ENCODE measurements at places on chromosomes 16 and 17.

- DNase-seq, result no peak
Measured at GRCh38 chr16:2426941-2427361, 2.3 kb upstream of the CCNF start.

- peak; percentile 77 for DNase-seq
Measured at GRCh38 chr17:72118335-72119076, 2.3 kb upstream of the SOX9 start.

GRCh38 chr17:16926061-16926511, 45.8 kb downstream of the TNFRSF13B start:
- DNase-seq, result no peak

DNA sequence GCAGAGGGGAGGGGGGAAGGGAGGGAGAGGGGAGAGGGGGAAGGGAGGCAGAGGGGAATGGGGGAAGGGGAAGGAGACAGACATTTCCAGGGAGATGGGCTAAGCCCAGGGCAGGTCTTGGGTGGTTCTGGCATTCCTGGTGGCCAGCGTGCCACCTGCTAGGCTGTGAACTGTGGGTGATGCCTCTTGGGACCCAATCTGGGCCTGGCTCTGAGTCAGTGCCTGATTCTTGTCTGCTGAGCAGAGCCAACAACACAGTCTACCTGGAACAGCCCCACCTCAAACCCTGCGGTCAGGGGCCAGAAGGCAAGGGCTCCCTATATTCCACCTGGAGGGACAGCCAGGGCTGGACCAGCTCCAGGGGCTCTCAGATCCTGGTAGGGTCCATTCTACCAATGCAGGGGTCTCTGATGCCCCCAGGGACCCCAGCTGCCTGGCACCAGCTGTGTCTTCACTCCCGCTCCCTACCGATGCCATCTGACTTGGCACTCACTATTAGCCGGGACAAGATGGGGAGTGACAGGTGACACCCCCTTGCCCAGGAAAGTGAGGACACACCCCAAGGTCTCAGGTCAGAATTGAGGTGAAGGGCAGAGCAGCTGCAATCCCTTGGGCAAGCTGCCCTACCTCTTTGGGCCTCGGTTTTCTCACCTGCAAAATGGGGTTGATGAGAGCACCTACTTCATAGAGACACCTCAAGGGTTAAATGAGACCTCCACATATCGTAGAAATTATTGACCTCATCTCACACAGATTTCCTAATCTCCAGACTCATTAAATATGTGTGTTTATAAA, 87.2 kb downstream of the LITAF start:
- no peak for DNase-seq

DNA sequence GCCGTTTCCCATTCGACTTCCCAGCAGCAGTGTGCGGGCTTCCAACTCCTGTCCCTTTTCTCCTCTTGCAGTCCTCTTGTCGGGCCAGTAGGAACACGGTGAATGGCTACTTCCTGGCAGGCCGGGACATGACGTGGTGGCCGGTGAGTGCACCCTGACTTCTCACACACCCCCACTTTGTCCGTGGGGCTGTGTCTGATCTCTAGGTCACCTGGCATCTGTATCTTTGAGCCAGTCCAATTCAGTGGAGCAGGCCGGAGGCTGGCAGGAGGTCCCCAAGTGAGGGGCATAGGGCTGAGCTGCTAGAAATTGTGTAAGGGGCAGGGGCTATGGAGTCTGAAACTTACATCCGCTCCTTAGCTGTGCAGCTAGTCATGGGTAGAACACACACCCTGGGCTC, 6.6 kb downstream of the SLC5A10 start:
- DNase-seq, result no peak

DNA sequence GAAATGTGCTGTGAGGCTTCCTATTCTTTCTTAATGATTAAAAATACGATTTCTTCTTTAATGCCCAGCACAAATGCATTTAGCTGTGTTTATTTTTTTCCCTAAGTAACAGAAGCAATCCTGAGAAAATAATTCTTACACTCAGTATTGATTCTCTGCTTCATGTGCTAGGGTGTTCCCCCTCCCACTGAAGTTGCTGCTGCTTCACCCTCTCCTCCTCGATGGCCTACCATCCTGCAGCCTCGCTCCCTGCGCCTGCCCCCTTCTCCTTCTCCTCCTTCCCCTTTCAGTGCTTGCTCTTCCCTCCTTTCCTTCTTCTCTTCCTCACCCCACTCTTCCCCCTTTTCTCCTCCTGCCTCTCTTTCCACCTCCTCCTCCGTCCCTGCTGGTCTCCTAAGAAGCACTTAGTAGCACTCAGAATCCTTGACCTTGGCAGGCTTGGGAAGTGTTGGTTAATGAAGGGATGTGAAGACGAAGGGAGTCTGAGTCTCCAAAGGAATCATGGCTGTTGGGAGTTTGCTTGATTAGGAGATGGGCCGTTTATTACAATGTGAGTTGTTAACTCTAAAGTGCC, 119.7 kb downstream of the RPTOR start:
- no peak for DNase-seq

DNA sequence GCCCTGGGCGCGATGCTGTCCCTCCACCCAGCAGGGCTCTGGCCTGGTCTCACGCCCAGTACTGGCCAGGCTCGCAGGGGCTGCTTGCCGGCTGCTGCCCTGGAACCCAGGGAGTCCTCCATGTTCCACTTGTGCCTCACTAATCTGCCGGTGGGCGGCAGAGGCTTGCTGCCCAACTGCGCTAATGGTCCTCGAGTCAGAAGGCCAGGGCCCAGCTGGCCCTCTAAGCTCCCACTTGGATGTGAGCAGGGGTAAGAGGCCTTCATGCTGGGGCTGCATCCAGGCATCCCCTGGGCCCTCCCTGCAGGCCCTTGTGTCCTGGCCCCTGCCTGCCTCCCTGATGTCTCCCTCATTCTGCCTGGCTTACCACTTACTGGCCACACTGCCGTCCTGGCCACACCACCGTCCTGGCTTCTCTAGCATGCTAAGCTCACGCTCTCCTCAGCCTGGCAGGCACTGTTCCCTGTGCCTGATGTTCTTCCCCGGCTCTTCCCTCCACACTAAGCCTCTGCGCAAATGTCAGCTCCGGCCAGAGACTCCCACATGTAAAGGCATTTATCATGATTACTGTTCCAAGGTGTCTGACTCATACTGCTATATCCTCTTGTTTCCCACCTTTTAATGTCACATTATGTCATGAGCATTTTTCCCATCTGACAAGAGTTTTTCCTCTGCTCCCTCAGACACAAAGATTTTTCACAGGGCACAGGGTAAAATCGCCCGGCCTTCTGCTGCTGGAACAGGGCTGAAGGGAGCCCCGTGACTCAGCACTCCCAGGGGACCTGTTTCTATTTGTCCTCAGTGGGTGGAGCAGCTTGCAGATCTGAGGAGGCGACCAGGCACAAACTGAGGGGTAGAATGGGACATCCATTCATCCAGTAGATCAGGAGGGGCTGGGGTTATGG, 15.9 kb downstream of the B9D1 start:
- peak; percentile 48 for DNase-seq

GRCh38 chr16:76524356-76524755, 247.2 kb downstream of the CNTNAP4 start:
- no peak for DNase-seq

DNA sequence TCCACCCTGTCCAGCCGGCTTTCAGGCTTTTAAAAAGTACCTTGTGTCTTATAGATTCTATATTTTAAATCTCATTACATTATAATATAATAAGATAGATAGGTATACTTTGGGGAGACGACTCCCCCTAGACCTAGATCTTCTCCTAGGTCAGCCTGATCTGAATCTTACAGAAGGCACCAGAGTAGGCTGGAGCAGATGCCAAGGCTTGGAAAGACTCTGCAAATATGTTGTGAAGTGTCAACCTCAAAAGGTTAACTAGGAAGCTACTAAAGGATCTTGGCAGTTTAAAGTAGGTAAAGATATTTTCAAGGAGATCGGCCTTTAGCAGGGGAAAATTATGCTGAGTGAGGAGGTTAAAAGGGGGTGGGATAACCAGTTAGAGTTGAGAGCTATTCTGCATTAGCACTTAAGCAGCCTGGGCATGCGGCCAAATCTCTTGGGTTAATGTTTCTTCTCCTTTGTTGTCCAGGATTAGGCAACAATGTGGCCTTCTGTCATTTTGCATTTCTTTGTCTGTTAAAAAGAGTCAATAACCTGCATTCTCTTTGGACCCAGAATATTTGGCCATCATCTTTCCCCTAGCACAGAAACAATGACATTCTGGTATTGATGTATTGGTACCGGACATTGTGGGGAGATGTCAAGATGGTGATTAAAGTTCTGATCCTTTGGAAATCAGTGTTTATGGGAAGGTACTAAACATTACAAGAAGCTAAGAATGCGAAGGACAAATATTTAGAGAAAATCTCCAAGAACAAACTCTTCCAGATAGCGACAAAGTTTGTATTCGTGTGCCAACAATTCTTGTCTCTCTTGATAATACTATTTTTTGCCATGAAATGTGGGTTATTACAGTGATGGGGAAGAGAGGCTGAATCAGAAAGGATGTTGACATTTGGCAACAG, 51.2 kb upstream of the DHX40 start:
- DNase-seq, result peak; percentile 8

GRCh38 chr17:39777534-39778365, 40.0 kb downstream of the GRB7 start:
- no peak for DNase-seq

DNA sequence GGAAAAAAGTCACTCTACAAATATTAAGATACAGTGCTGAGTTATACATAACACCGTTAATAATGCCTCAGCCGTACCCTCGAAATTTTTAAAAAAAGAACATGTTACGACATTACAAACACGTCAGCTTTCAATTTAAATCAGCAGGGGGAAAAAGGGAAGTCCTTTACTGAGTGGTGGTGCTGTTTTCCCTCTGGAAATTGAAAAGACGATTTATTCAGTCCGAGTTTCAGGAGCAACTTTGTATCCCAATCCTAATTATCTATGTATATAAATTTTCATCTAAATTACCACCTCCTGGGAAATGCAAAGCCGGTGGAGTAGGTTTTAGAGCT, 1.3 kb downstream of the NETO2 start:
- no peak for DNase-seq

GRCh38 chr17:40417258-40417608, 463 bp downstream of the TOP2A start:
- no peak for DNase-seq

DNA sequence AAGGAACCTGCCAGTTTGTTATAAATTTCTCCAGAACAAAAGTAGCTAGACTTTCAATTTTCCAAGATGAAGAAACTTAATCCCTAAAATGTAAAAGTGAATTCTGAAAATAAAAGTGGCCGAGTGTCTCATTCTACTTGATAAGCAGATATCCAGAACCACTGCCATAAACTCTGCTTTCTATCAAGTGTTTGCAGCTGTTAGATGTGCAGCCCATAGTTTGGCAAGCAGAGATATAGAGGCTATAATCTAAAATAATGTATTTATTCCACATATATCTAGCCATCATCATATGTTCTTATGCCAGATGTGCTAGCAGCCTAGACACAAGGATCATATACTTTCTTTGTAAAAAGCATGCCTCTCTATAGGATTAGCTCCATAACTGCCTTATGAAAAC, 14.7 kb upstream of the FBXL20 start:
- no peak for DNase-seq

GRCh38 chr17:70099884-70100283, 24.9 kb downstream of the KCNJ16 start:
- DNase-seq, result no peak

GRCh38 chr17:9905902-9906301, 831 bp upstream of the RCVRN start:
- DNase-seq, result no peak

- no peak for DNase-seq
Measured at GRCh38 chr17:10309003-10309974, 63.5 kb downstream of the MYH13 start.

DNA sequence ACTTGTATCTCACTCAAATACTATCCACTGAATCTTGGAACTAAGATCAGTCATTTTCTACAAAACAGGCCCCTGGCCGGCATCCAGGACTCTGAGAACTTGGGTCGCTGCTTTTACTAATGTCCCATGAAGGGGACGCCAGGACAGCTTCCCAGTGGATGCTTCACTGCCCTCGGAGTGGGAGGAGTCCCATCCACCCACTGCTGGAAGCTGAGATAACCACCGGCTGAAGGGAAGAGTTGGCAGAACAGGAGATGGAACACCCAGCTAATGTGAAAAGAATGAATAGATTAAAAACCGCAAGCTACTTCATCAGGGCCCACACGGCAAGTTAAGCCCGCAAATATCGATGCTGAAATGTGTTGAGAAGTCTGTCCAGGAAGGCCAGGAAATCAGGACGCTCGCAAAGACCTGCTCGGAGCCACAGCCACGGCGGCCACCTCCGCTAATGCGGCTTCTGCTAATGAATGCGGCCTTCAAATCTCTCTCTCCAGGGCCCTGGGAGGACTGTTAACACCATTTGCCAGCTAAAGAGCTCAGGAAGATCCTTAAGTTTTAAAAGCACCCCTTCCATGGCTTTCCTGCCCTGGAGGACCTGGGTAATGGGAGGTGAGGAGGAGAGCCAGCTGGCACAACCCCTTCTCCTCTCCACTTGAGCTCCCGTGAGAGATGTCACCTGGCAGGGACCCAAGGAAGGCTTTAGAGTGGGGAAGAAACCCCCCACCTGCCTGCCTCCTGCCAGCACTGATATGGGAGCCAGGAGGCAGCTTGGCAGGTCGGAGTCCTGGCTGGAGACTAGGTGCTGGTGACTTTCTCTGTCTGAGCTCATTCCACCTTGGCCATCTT, 226.6 kb upstream of the RPL38 start:
- no peak for DNase-seq

DNA sequence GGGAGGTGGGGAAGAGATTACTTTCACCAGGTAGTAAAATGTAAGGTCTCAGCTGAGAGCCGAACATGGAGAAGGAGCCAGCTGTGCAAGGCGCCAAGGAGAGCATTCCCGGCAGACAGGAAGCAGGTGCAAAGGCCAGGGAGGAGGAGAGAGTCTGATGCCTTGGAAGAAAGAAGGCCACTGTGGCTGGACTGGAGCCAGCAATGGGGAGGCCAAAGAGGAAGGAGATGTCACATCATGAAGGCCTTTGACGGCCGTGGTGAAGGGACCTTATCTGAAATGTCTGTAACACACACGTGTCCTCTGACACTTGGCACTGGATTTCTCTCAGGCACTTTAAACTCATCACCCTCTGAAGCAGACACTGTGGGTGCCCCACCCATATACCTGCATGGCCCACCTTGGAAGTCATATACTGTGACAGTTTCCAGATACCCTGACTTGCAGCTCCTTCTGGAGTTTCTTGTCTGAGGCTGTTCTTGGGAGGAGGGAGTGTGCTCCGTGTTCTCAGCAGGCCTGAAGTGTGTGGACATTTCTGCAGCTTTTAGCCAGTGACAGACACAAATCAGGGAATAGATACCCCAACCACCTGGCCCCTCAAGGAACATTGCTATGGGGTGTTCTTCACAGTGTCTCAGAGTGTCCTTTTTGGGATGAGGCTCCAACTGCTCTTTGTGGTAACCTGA, 1.9 kb upstream of the SLC5A2 start:
- DNase-seq, result no peak

DNA sequence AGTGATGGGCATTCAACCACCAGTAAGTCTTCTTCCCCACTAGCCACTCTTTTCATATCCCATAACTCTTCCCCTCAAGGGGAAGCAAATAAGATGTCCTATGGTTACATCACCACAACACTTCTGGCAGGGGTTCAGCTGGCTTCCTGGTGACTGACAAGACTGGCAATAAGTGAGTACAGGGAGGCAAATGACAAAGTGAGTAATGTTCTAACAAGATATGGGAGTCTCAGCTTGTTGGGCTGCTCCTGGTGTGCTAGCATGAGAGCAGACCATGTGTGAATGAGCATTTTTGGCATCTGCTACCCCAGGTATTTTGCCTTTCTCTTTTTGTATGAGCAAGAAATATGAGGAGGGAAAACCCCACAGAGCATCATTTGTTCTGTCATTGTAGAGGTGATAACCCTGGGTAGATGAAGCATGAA, 9.9 kb downstream of the TMIGD1 start:
- DNase-seq, result no peak

GRCh38 chr17:45677770-45678169, 106.3 kb upstream of the CRHR1 start:
- DNase-seq, result no peak

- DNase-seq, result no peak
Measured at GRCh38 chr16:73028721-73029361, 19.1 kb downstream of the ZFHX3 start.

Measured in AG04450 (cell line).